ENCODE measurements at places on chromosomes 1 and 21.
A peak's percentile ranks its signal among the peaks of the same experiment; 100 is the strongest.

- DNase-seq, result peak; percentile 22
Observed at GRCh38 chr1:171251042-171251951, 3.0 kb downstream of the FMO1 start.

- DNase-seq, result peak; percentile 80
Observed at GRCh38 chr1:59029411-59030167, 245.7 kb upstream of the JUN start.

GRCh38 chr1:214344897-214345296 lies 63.9 kb downstream of the SMYD2 start:
- DNase-seq, result no peak

DNA sequence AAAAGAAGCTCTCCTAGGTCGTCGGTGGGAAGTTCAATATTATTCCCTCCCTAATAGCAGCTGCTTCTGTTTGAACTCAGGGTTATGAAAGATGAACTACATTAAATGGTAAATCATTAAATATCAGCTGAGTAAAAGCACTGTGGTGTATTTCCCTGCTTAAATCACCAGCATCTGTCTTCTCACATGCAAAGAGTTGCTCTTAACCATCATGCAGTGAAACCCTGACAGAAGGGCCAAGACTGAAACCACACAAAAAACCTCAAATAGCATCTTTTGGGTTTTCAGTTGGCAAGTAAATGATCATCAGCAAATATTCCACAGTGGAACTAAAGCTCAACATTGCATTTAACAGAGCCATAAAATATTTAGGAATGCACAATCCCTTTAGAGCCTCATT lies 380.0 kb upstream of the ADGRL2 start:
- DNase-seq, result no peak

- no peak for DNase-seq
Observed at GRCh38 chr1:204223129-204223860, 9.5 kb upstream of the GOLT1A start.

- DNase-seq, result peak; percentile 78
Observed at GRCh38 chr1:32045772-32046171, 27.0 kb upstream of the TMEM39B start.

GRCh38 chr1:180280617-180281016 lies 50.6 kb downstream of the LHX4 start:
- no peak for DNase-seq

DNA sequence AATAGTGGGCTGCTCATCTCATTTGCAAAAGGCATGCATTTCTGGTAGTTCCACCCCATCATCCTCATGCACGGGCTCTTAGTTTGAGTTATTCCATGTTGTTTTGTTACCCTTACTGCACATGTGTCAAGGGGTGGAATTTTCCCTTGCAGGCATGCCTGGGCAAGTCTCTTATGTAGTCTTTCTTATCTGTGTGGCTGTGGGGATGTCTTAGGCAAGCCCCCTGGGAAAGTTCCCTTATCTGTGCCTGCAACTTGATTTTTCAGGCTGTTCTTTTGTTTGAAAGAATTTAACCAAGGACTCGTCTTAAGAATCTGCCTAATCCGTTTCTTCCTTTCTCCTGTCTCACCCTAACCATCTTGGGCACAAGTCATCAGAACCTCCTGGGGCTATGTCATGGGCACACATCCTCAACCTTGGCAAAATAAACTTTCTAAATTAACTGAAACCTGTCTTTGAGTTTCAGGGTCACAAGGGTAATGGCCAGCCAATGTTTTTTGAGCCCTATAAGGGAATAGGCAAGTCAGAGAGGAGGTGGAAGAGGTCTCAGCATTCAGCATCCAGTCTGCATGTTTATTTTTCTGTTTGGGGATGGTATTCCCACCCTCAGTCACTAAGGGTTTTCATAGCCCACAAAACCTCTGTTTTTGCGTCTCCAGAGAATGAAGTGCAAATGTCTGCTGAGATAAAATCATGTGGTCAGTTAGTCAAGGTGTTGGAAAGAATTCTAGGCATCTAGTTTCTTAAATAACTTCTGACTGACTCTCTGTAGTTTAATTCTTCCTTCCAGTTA lies 579.7 kb downstream of the PLA2G4A start:
- no peak for DNase-seq

DNA sequence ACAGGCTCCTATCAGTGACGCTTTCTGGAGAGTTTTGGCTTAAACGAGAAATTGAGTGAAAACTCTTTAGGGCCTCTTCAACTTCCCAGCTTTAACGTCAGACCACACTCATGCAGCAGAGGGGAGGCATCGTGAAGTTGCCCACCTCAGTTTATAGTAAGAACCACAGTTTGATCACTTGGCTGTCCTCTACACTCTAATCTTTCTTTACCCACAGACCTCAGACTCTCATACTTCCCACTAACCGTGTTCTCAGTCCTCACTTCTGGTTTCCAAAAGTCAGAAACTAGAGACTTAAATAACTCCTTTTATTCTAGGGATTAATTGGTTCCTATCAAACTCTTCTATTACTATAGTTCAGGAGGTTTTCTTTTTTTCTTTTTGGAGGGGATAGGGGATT lies 302.2 kb downstream of the NTNG1 start:
- DNase-seq, result no peak

DNA sequence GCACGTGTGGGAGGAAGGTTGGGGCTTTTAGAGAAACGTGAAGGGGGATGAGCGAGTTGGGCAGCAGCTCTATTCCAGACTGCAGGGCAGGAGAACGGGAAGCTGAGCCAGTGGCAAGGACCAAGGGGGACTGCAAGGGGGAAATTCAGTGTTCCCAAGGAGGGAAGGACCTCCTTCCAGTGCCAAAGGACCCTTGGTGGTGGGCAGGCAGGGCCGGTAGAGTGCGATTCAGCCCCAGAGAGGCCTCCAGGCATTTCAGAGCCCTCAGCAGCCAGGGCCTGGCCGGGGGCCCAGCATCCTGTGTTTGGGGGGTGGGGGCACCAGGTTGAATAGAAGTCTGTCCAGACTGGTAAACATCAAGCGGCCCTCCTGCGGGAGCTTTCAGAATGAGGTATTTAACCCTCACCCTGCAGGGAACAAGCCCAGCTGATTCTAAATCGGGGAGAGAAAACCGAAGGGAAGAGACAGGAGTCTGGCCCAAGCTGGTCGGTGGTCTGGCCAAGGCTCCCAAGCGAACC lies 2.3 kb downstream of the COL9A2 start:
- DNase-seq, result no peak

Measured in suppressor macrophage treated with lipopolysaccharide for 4 hours (primary cell).